ENCODE measurements at places on chromosomes 6 and 20.

DNA sequence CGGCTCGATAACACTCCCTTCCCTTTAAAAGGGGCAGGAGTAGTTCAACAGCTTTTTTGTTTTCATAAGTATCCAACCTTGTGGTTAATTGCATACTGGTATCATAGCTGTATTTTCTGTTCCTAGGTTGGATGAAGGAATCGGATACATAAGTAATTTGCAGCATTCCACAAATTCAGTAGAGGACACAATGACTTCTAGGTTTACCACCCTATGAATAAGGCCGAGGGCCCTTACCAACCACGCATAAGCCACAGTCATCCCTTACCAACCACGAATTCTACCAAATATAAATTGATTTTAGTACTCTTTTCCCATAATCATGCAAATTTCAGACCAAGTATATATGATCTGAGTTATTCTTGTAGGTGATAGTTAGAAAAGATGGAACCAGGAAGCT, 36.3 kb downstream of the MCUR1 start:
- DNase-seq, result no peak

- no peak for DNase-seq
Measured at GRCh38 chr6:160851031-160851430, 140.5 kb upstream of the MAP3K4 start.

GRCh38 chr6:49299279-49299678, 163.8 kb downstream of the MMUT start:
- DNase-seq, result no peak

- DNase-seq, result no peak
Measured at GRCh38 chr6:138454981-138455706, 44.1 kb downstream of the NHSL1 start.

GRCh38 chr6:70872469-70872868, 84.4 kb downstream of the B3GAT2 start:
- no peak for DNase-seq

DNA sequence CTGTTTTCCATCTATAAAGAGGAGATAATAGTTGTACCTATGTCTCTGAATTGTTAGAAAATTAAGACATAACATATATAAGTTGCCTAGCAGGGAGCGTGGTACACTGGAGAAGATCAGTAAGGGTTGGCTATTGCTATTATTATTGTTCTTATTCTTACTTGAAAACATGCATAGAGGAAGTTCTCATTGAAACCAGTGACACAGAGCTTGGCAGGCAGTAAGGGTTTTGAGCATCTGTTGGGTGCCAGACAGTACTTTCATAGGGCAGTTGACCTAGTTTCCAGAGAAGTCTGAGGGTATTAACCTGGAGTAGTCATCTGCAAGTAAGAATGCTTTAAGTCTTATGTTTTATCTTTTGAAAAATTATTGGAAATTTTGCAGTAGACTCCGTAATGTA, 13.3 kb upstream of the SGK1 start:
- no peak for DNase-seq

- DNase-seq, result no peak
Measured at GRCh38 chr6:106637717-106638341, 8.5 kb downstream of the QRSL1 start.

GRCh38 chr6:38604700-38605099, 35.0 kb downstream of the BTBD9 start:
- no peak for DNase-seq

DNA sequence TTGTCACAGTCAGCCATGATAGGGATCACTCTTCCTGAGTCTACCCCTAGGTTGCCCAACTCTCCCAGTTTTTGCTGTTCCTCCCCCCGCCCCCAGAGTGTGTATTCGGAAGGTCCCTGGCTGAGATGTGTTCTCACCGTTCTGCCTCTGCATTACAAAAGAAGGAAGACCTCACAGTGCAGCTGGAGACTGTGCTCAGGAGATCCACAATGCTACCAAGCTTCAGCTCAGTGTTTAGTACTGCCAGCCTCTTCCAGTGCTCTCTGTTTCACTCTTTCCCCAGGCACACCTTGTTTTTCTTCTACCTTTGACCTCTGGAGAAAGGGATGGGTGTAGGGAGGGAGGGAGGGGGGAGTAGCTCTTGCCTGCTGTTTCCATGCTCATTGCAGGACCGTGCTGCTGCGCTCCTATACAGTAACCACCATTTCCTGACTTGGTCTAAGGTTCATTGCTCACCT, 13.4 kb upstream of the MOCS1 start:
- no peak for DNase-seq

DNA sequence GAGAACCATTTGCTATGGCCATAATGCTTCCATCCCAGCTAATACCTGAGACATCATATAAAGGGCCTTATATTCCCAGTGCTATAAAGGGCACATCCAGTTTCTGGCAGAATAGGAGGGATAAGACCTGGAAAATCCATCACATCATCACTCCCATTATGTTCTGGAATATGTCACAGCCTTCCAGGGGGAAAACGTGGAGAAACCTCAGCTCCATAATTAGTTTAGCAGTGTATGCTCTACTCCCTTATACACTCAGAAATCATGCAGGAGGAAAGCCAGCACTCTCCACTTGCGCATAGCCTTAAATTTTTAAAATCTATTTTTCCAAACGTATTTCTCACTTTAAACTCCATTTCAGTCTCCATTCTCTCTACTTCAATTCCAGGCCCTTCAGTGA, 140.9 kb downstream of the ADGB start:
- no peak for DNase-seq

- no peak for DNase-seq
Measured at GRCh38 chr6:90411292-90411781, 114.7 kb upstream of the BACH2 start.

DNA sequence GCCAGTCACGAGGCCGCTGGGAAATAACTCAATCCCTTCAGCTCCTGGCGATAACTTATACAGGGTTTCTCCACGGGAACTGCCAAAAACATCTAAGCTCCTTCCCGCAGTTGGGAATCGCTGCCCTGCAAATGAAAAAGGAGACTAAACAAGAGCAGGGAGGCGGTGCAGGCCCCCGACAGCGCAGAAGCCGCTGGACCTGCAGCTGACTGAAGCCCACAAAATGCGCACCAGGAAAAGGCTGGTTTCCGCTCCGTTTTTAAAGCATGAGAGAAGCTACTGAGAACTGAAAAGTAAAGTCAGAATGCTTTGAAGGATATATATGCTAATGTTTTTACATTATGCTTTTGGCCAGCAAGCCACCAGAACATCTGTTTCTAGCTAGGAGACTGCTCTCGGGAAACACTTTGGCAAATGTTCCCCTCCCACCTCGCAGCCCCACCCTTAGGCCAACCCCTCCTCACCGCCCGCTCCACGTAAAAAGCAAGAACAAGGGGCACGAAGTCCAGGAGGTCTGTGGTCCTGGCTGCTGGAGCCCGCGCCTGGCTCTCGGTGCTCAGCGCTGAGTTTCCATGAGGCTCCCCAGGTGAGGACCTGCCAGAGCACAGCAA, 90.5 kb downstream of the SOD2 start:
- DNase-seq, result no peak

DNA sequence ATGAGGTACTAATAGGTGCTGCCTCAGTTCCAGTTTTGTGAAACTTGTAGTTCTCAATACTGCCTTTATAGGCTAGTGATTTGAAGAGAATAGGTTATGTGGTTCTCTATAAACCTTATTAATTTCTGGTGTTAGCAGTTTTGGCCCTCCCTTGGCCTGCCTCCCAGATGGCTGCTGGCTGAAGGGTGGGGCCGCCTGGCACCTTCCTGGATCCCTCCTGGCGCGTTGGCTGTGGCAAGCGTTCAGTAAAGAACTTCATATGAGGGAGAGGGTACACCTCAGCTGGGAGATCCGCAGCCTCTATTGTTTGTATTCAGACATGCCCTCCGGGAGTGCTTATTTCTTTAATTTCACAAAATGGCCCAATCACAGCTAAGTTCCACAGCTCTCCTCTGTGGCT, 51.9 kb downstream of the FAM120B start:
- DNase-seq, result no peak

- DNase-seq, result no peak
Measured at GRCh38 chr6:111250791-111251354, 163.6 kb downstream of the SLC16A10 start.

GRCh38 chr6:75171986-75172385, 33.9 kb downstream of the COL12A1 start:
- DNase-seq, result no peak

GRCh38 chr6:69988458-69989126, 122.2 kb downstream of the COL19A1 start:
- DNase-seq, result no peak

DNA sequence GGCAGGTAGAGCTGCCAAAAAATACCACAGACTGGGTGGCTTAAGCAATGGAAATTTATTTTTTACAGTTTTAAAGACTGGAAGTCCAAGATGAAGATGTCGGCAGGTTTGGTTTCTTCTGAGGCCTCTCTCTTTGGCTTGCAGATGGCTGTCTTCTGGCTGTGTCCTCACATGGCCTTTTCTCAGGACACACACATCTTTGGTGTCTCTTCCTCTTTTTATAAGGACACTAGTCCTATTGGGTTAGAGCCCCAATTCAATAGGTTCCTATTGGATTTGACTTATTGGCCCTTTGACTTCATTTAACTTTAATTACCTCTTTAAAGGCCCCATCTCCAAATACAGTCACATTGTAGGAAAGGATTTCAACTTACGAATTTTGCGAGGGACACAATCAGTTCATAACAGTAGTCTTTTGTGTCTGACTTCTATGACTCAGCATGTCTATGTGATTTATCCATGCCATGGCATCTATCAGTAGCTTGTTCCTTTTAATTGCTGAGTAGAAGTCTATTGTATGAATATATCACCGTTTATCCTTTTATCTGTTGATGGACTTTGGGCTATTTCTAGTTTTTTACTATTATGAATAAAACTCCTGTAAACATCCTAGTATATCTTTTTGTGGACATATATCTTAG, 11.0 kb upstream of the TCP11 start:
- DNase-seq, result no peak

DNA sequence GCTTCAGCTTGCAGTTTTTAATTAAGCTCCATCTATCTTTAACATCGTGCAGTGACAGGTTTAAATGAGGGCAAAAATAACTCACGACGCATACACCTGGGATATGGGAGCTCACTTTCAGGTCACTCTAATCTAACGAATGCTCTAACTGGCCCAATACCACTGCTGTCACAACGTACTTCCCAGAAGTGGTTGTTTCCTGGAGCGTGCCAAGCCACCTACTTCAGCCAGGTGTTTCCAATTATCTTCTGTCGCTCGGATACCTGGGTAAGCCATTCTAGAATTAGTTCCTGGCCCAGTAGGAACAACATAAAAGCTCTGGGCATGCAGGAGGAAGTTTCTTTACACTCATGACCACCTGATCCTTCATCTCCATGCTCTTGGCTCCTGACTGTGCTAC, 147.4 kb downstream of the FOXC1 start:
- DNase-seq, result no peak

DNA sequence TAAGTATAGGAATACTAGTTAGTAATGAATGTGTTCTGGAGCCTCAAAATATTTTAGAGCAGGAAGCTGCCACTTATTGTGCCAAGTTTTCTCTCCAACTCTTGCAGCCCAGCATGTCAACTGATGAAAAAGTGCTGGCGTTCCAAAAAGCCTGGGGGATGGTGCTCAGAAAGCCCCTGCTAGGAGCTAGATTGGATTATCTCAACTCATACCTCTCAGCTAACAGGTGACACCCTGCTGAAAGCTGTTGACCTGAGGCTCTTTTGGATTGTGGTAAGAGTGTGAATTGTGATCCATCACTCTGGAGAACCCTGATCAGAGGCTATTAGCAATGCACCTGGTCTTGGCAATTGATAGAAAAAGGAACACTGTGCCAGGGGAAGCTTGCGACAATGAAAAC, 580.4 kb downstream of the EYS start:
- DNase-seq, result no peak

DNA sequence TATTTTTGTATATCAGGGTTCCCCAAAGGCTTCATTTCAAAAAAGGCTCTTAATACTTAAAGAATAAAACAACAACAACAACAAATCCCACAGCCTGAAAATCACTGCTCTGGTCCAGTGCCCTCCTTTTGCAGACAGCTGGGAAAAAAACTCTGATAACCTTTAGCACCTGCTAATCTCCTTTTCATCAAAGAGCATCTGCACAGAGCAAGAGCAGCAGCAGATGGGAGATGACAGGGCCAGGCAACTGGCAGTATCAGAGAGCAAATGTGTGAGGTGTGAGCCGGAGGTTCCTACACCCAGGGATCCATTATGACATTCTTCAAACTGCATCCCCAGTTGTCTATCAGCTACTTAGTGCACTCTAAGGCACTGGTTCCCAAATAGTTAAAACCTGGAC, 25.7 kb downstream of the TTI1 start:
- DNase-seq, result no peak

DNA sequence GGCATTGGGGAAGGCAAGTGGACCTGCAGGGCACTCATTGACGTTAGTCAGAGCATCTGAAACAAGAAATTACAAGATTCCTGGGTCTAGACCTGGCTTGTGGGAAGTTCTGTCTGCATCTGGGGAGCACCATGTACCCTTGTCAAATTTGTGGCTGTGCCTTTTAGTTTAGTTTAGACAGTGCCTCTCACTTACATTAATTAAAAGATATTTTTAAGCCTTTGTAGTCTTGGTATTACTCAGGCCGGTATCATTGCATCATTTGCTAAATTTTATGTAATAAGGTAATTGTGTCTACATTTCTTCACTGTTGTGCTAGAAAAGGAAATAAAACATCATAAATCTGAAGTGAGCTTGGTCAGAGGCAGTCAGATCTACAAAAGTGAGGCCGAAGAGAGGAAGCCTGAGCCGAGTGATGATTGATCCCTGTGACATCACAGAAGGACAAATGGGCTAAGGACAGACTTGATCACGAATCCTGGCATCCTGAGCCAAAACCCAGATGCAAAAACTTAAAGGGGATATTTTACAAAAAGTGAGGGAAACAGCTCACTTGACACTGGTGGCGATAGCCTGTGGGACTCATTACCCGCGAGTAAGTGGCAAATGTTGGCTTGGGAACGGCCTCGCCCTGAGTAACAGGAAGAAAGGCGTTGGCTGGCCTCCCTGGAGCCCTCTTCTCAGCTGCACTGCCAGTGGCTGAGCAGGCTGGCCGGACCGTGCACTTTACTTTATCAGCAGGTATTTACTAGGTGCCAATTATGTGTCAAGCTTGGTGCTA, 106.5 kb downstream of the TCP11 start:
- no peak for DNase-seq

DNA sequence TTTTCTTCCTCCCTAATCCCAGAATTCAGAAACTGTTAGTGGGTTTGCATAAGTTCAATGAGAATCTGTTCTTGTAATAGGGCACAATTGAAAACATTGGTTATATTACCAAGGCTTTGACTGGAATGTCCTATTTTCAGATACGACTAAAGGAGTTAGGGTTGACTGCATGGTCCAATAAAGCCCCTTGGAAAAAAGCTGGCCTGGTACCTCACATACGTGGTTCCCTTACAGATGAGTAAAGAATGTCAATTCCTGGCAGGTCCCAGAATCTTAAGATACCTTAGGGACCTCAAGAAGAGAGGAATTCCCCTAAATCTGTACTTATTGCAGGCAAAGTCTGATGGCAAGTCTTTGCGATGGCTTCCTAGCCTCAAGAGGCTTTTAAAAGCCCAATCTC, 4.6 kb downstream of the PPDPF start:
- no peak for DNase-seq

- no peak for DNase-seq
Measured at GRCh38 chr6:1802491-1803395, 193.0 kb downstream of the FOXC1 start.

- DNase-seq, result no peak
Measured at GRCh38 chr6:74113901-74114300, 417.9 kb downstream of the CD109 start.

- DNase-seq, result no peak
Measured at GRCh38 chr6:126198631-126199030, 141.3 kb upstream of the CENPW start.

- no peak for DNase-seq
Measured at GRCh38 chr6:26362836-26363220, 2.2 kb upstream of the BTN3A2 start.

GRCh38 chr6:127111526-127111925, 6.9 kb upstream of the RSPO3 start:
- DNase-seq, result no peak
